Activated naive CD4-positive, alpha-beta T cell treated with anti-CD3 and anti-CD28 coated beads, Interleukin-2, amount 50 U/mL, for 72 hours (primary cell): ENCODE measurements at places on chromosomes 6 and 20.

GRCh38 chr6:170095273-170095981 lies 195.5 kb downstream of the DLL1 start:
- no peak for DNase-seq

- DNase-seq: no peak
Observed at GRCh38 chr6:32659856-32660595, 6.4 kb downstream of the HLA-DQB1 start.

- DNase-seq: no peak
Observed at GRCh38 chr6:138991206-138991605, 3.2 kb upstream of the REPS1 start.

GRCh38 chr6:42301986-42302385 lies 84.3 kb upstream of the MRPS10 start:
- DNase-seq: no peak

GRCh38 chr20:61931476-61932198 lies 134.0 kb downstream of the TAF4 start:
- DNase-seq: peak; percentile 44

DNA sequence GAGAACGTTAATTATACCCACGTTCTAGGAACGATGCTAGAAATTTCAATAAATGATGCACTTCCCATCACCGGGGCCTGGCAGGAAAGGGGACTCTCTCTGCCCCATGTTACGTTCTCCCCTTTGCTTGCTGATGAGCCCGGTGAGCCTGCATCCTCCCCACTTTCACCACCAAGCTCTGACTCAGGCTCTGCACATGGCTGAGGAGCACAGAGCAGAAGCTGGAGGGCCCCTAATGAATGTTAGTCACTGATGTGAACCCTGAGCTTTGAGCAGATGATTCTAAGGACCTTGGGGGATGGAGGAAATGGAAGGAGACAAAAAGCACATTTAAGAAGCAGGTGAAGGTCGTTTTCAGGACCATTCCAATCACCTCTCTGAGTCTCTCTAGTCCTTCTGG lies 468.2 kb upstream of the ARID1B start:
- DNase-seq: no peak

GRCh38 chr6:170393033-170393432 lies 86.5 kb downstream of the FAM120B start:
- no peak for DNase-seq

GRCh38 chr20:59836767-59837166 lies 96.7 kb downstream of the SYCP2 start:
- no peak for DNase-seq

GRCh38 chr6:46138281-46138680 lies 8.5 kb downstream of the ENPP4 start:
- no peak for DNase-seq

DNA sequence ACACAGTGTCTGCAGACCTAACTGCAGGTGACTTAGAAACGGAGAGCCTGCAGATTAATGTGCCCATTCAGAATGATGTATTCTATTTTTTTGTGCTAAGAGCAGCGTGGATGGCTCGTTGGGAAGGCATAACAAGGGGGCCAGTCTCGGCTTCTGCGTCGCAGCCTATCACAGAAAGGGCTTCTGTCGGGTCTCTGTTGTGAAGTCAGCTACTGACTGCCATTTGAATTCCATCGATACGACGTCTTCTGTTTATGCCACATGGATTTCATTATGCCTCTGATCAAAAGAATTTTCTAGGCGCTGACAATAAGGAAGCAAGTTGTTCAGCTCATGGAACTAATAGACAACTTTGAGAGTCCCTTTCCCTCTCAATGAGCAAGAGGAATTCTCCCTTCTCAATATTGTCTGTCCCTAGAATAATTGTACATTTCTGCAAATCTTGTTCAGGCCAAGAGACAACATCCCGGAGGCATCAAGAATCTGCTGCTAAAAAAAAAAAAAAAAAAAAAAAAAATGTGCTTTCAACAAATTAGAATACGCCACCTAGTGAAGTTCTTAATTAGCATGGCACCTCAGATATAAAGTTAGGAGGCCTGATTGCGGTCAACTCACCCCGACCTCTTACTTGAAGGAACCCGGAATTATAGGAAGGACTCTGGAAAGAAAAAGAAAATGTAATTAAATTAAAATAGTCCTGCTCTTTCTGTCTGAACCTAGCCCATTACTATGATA lies 223.9 kb downstream of the TSHZ2 start:
- no peak for DNase-seq

DNA sequence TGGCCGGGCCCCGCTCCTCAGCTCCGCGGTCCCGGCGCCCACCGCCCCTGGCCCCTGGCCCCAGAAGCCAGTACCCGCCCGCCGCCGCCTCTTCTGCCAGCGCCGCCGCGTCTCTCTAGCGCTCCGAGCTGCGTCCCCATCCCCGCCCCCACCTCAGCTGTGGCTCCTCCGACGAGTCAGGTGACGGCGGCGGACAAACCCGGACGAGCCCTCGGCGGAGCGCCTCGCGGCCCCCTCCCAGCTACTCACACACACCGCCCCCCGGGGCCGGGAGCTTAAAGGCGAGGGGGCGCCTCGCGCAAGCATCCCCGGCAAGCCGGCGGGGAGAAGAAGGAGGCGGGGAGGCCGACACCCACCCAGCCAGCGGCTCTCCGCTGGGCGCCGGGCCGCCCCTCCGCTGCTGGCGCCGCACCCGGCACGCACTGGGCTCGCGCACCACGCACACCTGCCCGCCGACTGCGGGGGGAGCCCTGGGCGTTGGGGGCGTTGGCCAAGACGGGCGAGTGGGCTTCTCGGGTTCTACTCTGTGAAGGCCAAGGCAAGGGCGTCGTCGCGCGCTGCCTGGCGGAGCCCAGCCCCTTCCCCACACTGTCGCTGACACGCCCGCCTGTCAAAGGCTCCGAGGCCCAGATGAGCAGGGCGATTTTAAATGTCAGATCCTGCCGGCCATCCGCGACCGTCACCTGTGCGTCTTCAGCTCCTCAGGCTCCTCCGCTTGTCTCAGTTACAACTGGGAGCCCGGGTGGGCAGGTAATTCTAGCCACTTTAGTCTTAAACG lies at the start of gene SNAP91:
Gene SNAP91, minus strand, starts transcription at position 132 of the 778 bp plus-strand sequence. CDS start 1,174 bp downstream, outside the sequence.
- no peak for DNase-seq

- no peak for DNase-seq
Observed at GRCh38 chr6:126388104-126388598, 48.2 kb downstream of the CENPW start.
